Activated T-helper 1 cell treated with anti-CD3 and anti-CD28 coated beads, Interleukin-2, amount 50 U/mL, for 16 hours (primary cell): ENCODE measurements at places on chromosomes 7 and 10.

DNA sequence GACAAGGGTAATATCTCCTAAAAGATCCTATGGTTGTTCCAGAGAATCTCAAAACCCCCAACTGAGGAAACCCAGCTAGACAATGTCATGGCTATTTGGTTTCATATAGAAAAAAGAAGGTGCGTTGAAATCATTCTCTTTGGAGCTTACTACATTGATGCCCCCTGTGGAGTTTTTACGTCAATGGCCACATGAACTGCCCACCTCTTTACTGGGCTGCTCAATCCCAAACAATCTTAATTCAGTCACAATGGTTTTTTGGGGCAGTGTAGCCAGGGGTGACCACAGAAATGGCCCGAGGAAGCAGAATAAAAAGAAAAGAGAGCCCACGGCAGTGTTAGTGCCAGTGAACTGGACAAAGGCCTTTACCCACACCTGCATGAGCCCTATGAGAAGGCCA lies 7.8 kb downstream of the RBP4 start:
- DNase-seq = no peak

DNA sequence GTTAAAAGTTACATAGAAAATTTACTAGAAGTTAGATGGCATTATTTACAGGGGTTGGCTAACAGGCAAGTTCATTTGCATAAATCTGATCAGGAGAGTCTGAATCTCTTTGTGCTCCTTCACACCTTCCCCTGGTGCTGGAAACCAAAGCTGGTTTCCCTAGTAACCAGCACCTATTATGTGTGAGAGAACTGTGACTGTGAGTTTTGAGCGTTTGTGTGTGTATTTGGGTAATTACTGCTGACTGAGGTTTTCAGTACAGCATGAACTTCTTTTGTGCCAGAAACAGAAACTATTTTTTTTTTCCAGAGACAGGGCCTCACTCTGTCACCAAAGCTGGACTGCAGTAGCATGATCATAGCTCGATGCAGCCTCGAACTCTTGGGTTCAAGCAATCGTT lies 10.3 kb upstream of the IFIT1B start:
- no peak for DNase-seq

- no peak for DNase-seq
Observed at GRCh38 chr10:119198438-119198837, 8.9 kb upstream of the GRK5 start.

DNA sequence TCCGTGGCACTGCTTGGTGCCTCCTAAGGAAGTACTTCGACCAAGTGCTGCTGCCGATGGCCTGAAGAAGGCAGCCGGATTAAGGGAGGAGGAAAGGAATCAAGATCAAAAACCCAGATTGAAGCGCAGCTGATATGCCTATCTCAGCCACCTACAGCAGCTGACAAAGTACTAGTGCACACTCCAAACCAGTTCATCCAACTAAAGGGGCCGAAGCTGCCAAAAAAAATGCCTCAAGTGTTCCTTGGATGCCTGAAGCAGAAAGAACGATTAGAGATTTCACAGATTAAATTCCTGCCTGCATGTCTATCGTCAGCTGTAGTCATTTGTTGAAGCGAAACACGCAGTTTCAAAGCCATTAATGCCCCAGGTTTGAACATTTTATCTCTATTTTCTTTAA lies 65.7 kb downstream of the TNRC18 start:
- no peak for DNase-seq

DNA sequence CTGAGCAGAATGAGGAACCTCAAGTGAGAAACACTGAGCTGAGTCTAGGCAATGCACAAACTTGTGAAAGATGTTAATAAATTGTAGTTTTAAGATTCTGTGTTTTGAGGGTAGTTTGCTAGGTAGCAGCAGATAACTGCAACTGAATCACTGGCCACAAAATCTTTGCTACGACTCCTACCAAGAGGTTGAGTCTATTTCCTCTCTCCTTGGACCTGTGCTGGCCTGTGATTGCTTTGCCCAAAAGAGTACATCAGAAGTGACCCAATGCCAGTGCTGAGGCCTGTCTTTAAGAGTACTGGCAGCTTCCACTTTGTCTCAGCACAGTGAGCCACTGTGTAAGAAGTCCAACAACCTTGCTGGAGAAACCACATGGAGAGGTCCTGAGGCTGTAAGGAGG lies 11.9 kb upstream of the TSPAN13 start:
- no peak for DNase-seq

DNA sequence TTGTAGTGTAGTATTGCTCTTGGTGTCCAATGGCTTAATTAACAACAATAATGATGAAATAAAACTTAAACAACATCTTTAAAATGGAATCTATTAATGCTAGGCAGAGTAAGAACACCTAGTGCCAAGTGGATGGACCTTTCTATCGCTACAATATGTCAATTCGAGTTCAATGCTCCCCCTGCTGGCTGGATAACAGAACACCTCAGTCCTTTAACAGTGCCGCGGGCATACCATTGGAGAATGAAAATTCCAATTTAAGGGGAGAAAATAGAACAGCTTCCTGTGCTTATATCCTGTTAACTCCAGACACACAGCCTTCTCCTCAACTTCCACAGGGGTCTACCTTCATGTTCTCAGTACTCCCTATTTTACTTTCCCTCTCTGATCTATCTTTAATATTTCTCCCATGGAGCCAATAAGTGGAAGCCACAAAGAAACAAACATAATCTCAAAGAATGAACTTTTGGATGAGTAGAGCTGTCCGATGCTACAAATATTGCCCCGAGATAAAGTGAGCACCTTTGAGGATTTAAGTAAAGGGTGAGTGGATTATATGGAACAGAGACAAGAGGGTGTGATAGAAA lies 41.4 kb downstream of the COL1A2 start:
- no peak for DNase-seq

DNA sequence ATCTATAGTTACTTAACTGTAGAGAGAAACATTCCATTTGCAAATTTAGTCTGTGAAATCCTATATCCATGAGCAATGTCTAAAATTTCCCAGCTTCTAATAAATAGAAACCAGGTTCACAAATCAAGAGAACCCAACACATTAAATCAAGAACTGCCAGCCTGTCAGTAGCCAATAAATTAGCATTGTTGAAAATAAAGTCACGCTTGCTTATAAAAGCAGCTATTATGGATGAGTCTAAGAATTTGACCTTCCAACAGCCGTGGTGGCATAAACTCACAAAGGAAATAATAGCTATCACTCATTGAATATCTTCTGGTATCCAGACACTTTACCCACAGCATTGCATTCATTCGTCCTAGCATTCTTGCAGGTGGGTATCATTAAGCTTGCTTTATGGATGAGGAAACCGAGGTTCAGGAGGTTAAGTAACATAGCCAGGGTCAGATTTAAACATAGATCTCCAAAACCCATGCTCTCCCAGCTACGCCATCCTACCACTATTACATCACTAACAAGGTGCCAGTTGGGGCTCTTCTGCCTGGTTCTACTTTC lies 260.1 kb upstream of the YAE1 start:
- no peak for DNase-seq
